ENCODE measurements at places on chromosomes 11 and 22.

DNA sequence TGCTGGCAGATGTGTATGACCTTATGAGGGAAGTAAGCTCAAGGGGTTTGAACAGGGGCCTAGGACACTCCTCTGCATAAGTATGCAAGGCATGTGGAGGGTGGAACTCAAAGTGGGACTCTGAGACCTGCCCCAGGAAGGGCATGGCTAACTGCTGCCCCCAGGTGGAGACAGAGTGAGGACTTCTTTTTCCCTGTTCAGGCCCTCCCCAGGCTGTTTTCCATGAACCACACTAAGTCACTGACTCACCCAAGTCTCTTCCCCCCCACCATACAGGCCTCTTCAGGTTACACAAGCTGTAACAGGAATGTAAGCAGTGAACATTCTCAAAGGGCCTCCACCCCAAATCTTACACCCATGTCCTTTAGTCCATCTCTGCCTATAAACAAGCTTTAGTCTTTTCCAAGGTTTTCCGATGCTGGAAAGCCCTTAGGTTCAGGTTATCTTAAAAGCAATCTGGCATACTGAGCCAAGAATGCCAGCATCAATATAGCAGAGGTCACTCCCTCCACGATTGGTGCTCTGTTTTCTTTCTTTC is 13.1 kb downstream of the EEF1G start:
- DNase-seq: peak; percentile 65

DNA sequence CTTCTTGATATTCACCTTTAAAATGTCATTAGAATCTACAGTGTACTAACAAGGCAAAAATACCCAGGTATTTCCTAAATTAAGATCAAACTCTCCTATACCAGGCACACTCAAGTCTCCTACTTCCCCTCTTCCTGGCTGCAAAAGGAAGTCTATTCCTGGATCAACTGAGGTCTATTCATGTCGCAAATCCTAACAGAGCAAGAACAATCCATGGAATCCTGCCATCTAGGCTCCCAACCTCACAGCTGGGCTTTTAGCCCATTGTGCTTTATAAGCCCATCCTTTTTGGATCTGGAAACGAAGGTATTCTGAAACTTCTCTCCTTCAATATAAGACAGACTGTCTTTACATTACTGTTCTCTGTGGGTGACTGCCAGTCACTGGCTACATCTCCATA is 161.8 kb downstream of the SOX6 start:
- no peak for DNase-seq

GRCh38 chr11:32571039-32571438 is 12.6 kb upstream of the EIF3M start:
- DNase-seq: no peak

- no peak for DNase-seq
Observed at GRCh38 chr22:24138649-24139420, 42.5 kb upstream of the SUSD2 start.

GRCh38 chr22:45235101-45235777 is 5.5 kb downstream of the KIAA0930 start:
- DNase-seq: no peak

DNA sequence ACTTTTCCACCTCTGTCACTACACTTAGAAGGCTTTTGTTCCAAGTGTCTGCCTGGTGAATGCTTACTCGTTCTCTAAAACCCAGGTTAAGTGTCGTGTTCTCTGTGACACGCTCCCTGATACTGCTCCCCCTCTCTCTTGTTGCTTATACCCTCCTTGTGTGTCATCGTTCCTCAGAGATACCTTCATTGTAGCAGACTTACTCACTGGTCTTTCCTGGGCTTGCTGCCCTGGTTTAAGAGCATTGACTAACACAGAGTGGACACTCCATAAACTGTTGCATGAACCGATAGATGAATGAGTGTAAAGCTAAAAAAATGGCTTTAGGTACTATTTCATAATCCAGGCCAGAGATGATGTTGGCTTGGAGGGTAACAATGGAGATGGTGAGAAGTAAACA is 171.3 kb downstream of the GRIK4 start:
- DNase-seq: no peak

- no peak for DNase-seq
Observed at GRCh38 chr11:117392979-117393378, 65.3 kb downstream of the CEP164 start.

DNA sequence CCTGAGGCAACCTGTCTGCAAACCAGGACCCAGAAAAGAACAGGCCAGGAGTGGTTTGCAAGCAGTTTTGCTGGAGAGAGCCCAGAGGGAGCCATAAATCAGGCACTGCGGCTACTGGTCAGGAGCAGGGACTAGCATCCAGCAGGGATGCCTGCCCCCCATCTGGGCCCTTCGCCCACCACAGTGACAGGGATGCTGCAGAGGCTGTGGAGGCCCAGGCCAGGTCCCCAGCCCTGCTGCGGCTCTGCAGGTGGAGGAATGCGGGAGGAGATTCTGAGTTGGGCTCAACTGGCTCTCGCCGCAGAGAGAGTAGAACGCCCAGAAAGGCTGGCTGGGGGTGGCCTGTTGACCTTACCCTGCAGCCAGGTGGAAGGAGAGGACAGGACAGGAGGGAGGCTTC is 16.4 kb upstream of the NEFH start:
- no peak for DNase-seq

DNA sequence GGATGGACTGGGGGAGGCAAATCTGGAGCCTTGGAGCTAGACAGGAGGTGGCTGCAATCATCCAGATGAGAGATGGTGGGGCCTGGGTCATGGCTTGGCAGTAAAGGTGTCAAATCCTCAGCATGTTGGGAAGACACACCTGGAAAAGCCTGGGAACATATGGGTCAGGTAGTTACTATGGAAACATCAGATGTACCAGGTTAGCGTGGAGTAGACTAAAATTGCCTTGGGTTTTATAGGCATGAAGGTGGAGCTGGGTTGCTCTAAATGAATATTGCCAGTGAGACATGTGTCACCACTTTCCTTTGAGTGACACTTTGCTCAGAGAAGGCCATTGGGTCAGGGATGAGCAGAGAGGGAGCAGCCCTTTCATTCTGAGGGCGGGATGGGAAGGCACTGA is 473.7 kb downstream of the TBC1D22A start:
- no peak for DNase-seq

DNA sequence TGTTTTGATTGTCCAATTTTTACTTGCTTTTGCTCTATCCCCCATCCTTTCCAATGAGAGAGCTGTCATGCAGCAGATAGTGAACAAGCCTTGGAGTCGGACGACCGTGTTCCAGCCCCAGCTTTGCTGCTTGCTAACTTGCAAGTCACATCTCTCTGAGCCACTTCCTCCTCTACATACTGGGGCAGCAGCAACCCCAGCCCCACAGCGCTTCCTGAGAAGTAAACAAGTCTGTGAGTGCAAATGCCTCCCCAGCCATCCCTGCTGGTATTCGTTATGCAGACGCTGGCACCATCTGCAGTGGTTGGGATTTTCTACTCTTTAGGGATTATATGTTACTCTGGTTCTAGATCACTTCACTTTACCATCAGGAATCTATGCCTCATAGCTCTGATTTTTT is 35.0 kb downstream of the TPBGL start:
- peak; percentile 58 for DNase-seq

- no peak for DNase-seq
Observed at GRCh38 chr22:46598737-46599424, 21.3 kb upstream of the GRAMD4 start.

DNA sequence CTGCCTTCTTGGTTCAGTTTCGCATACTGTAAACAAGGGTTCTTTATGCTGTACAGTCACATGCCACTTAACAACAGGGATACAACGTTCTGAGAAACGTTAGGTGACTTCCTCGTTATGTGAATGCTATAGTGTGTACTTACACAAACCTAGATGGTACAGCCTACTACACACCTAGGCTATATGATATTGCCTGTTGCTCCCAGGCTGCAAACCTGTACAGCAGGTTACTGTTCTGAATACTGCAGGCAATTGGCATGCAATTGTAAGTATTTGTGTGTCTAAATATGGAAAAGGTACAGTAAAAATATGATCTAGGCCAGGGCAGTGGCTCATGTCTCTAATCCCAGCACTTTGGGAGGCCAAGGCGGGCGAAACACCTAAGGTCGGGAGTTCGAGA is 85.7 kb upstream of the PRDM11 start:
- no peak for DNase-seq
